Epithelial cell of proximal tubule (primary cell): ENCODE measurements at places on chromosomes 4 and X.

- DNase-seq = peak; percentile 44
These were observed 64.9 kb downstream of the N4BP2 start for GRCh38 chr4:40121515-40121914.

DNA sequence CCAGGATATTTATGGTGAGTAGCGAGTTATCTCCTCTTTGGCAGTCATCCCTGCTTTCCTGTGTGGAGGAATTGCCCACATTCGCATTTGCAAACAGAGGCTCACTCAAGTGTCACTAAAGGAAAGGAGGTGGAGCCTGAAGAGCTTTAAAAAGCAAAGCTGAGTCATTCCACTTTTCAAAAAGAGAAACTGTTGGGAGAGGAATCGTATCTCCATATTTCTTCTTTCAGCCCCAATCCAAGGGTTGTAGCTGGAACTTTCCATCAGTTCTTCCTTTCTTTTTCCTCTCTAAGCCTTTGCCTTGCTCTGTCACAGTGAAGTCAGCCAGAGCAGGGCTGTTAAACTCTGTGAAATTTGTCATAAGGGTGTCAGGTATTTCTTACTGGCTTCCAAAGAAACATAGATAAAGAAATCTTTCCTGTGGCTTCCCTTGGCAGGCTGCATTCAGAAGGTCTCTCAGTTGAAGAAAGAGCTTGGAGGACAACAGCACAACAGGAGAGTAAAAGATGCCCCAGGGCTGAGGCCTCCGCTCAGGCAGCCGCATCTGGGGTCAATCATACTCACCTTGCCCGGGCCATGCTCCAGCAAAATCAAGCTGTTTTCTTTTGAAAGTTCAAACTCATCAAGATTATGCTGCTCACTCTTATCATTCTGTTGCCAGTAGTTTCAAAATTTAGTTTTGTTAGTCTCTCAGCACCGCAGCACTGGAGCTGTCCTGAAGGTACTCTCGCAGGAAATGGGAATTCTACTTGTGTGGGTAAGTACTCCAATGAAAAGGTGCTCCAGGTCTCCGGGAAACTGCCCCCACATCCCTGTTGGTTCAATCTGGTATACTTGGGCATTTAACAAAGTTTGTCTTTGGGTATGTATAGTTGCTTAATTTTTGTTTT lies at the start of gene EGF:
TSS of gene EGF (plus strand) at position 178 of the 890 bp plus-strand sequence. CDS start at position 631, 453 bp downstream.
- DNase-seq = peak; percentile 56

- DNase-seq = no peak
These were observed 55.0 kb upstream of the TADA2B start for GRCh38 chr4:6988016-6988715.

GRCh38 chrX:9458516-9459078 lies 6.3 kb upstream of the TBL1X start:
- DNase-seq = no peak

GRCh38 chr4:26132858-26133257 lies 188.0 kb upstream of the RBPJ start:
- DNase-seq = no peak

- no peak for DNase-seq
These were observed 35.2 kb upstream of the PHEX start for GRCh38 chrX:21996872-21997455.

DNA sequence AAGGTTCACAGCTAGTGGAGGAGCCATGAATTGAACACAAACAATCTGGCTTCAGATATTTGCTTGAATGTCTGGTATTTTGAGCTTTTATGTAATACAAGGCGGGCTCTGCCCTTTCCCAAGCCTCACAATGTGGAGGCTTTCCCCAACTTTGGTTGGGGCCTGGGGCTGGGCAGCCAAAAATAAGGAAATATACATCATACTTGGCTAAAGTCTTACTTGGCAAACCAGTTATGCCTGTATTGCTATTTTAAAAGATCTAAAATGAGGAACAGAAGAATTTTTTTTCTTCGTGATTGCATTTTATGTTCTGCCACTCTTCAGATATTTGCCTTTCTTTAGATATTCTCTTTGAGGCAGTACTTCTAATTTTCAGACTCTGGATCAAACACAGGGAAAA lies 26.1 kb downstream of the ARFIP1 start:
- no peak for DNase-seq

DNA sequence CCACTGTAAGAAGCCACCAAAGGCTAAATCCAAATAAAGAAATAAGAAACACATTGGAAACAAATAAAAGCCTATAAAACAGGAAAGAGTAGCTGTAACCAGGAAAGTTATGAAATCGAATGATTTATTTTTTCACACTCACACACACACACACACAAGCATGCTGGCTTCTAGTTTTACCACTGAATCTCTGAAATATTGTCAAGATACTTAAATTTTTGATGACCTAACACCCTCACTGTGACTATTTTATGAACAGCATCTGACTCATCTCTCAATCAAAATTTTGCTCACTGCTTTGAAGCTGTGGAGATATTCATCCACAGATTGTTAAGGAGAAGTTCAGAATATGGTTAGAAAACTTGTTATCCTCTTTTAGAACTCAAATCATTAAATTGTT lies 13.9 kb upstream of the GABRB1 start:
- DNase-seq = no peak

- DNase-seq = no peak
These were observed 47.1 kb upstream of the THOC2 start for GRCh38 chrX:123779908-123780396.

DNA sequence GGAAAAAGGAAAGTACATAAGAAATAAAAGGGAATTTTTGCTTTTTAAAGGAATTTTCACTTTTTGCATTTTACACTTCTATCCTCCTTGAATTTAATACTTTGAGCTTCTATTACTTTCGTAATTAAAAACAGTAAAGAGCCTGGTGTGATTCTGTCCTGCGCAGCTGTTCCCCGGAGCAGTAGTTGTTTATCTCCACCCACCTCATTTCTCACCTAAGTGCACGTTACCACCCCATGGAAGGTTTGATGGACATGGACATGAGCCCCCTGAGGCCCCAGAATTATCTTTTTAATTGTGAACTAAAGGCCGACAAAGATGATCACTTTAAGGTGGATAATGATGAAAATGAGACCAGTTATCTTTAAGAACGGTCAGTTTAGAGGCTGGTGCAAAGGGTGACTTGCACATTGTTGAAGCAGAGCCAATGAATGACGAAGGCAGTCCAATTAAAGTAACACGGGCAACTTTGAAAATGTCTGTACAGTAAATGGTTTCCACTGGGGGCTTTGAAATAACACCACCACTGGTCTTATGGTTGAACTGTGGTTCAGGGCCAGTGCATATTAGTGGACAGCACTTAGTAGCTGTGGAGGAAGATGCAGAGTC lies 52.1 kb upstream of the TEX13D start:
- no peak for DNase-seq

- DNase-seq = no peak
These were observed 48.3 kb downstream of the PDK3 start for GRCh38 chrX:24513416-24513815.

DNA sequence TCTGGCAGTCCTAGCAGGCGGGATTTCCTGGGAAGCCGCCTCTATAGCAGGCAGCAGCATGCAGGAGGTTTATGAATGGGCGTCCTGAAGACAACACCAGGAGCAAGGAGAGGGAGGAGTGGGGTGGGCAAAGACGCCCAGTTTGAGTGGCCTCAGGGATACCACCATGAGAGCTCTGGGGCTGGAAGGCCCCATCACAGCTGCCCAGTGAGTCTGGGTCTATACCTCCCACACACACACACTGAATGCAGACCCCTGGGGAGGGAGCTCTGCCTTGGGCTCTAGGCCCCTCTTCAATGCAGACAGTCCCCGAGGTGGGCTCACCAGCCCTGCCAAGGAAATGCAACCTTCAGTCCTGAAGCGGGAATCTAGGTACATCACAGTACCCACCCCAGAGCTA lies 98.6 kb downstream of the AFAP1 start:
- DNase-seq = no peak

GRCh38 chrX:18873189-18873791 lies 110.6 kb downstream of the PHKA2 start:
- DNase-seq = no peak

GRCh38 chr4:55615008-55615407 lies 21.1 kb downstream of the NMU start:
- DNase-seq = no peak

DNA sequence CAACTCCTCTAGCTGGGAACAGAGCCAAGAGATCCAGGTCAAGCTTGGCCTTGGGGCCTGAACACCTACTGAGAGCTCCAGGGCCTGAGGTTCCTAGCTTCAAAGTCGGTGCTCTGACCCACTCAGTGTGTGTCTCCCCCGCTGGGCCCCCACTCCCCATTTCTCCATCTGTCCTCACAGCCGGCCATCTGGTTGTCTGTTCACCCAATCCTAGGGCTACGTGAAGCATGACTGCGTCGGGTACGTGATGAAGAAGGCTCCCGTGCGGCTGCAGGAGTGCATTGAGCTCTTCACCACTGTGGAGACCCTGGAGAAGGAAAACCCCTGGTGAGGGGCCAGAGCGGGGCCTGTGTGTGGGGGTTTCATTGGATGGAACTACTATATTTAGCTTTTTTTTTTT lies 12.3 kb downstream of the USP11 start:
- DNase-seq = no peak

DNA sequence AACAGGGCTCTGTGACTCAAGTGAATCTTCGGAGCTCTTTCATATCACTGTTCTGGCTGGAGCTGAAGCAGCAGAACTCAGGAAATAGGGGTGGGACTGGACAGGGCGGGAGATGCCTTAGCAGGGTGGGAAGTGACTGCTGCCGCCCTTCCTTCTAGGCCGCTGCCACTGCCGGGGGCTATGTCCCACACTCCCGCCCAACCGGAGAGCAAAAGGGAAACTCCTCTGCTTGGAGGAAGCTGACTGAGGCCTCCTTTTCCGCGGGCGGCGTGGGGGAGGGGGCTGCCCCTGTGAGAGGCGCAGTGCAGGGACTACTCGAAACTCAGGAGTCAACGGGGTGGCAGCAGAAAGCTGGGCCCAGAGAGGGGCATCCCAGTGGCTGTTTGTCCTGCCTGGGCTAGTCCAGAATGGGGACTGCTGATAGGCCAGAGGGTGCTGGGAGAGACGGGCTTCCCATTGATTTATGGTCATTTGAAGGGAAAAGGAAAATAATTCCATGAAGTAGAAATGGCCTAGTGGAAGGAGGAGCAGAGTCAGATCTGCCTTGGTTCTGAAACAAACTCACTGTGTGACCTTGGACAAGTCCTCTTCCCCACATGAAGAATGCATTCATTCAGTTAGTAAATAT lies 36.9 kb downstream of the STARD8 start:
- DNase-seq = no peak

- no peak for DNase-seq
These were observed 119.3 kb upstream of the PITX2 start for GRCh38 chr4:110742143-110742542.

- no peak for DNase-seq
These were observed 2.3 kb downstream of the NWD2 start for GRCh38 chr4:37246891-37247290.

- no peak for DNase-seq
These were observed at the start of gene REPS2 for GRCh38 chrX:16946361-16946964. Gene REPS2 (plus strand): TSS chrX:16946658. CDS start chrX:16946862, 204 bp downstream.

GRCh38 chr4:8292478-8293107 lies 23.0 kb downstream of the HTRA3 start:
- no peak for DNase-seq

- no peak for DNase-seq
These were observed 31.9 kb downstream of the REPS2 start for GRCh38 chrX:16978193-16978984.

GRCh38 chr4:99536271-99536670 lies 25.4 kb downstream of the C4orf17 start:
- DNase-seq = no peak

GRCh38 chr4:125739760-125740159 lies 425.0 kb downstream of the FAT4 start:
- DNase-seq = no peak

DNA sequence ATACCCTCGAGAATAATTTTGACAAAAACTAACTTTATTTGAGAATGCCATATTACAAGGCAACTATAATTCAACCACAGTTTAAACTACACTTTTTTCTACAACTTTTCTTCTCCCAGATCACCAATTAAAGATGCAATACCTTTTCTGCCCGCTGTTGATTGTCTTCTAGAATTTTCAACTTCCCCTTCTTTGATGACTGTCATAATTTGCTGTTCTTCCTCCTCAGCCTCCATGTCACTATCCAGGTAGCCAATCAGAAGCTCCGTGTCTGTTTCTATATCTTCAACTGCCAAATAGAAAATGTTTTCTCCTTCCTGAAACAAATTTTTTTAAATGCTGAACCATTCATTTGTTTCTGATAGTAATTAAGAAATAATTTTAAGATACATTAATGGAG lies 101.5 kb downstream of the PRDM5 start:
- DNase-seq = no peak

DNA sequence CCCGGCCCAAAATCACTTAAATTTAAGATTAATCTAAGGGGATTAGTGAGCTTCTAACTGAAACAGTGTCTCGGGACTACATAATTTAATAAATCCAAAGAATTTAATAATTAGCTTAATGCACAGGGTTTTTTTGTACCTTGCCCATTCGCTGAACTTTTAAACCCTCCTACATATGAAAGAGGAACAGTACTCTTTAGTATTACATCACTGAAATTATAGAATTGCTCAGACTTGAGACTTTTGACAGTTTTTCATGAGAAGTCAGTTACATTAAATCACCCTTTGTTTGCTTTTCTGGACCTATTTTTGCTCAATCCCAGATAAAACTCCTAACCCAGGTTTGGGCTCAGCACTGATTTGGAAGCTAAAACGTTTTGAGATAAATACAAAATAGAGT lies 2.4 kb upstream of the TADA2B start:
- DNase-seq = no peak

DNA sequence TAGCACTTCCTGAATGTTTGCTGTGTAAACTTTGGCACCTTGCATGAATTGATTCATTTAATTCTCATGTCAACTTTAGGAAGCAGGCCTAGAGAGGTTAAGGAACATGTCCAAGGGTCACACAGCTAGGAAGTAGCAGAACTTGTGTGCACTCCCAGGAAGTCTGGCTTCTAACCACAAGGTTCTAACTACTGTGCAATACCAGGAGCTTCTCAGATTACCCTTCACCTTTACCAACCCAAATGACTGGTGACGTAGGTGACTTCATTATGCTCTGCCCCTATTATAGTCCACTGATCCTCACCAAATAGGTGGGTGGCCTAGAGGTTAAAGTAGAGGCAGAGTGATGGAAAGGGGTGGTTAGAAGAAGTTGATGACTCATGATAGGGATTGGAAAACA lies 14.4 kb downstream of the AR start:
- no peak for DNase-seq

- DNase-seq = no peak
These were observed 250.1 kb upstream of the BOD1L1 start for GRCh38 chr4:13877626-13878025.

DNA sequence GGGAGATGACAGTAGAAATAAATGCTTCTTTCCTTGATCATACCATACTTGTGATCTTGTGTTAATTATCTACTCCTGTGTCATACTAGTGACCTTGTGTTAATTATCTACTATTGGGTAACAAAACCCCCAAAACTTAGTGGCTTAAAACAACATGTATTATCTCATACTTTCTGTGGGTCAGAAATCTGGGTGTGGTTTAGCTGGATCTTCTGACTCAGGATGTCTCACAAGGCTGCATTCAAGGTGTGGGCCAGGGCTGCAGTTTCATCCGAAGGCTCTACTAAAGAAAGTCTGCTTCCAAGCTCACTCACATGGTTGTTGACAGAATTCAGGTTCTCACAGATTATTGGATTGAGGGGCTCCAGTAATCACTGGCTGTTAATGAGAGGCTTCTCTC lies 70.3 kb upstream of the NDP start:
- DNase-seq = peak; percentile 92

- DNase-seq = no peak
These were observed 57.1 kb downstream of the TMEM131L start for GRCh38 chr4:153523164-153523796.

- no peak for DNase-seq
These were observed 95.5 kb downstream of the ZNF827 start for GRCh38 chr4:145843148-145843547.
